ENCODE measurements at places on chromosomes 16 and 17. TPM values are rescaled to one million over a fixed set of nuclear protein-coding genes. Genes with fewer than 3 reads are reported as not detected.

GRCh38 chr17:73657473-73658116, 13.3 kb upstream of the SDK2 start:
- H3K27me3 ChIP-seq: no peaks in the 10 kb centered on the region
- H3K4me1 ChIP-seq: peaks cover 2% of the 10 kb centered on the region
- peak; percentile 47 for DNase-seq
- no peaks in the 10 kb centered on the region for H3K36me3 ChIP-seq
- peak overlapping the region; percentile 10 for H3K27ac ChIP-seq

TMIGD1 gene
- not detected for total RNA-seq

GRCh38 chr17:18946536-18946935, 5.4 kb upstream of the SLC5A10 start:
- no peak overlapping the region for H3K27ac ChIP-seq
- no peaks in the 10 kb centered on the region for H3K27me3 ChIP-seq
- H3K36me3 ChIP-seq: no peaks in the 10 kb centered on the region
- H3K4me3 ChIP-seq: no peak overlapping the region
- no peak for DNase-seq

PRR11 gene
- 82.1 TPM for total RNA-seq

DNA sequence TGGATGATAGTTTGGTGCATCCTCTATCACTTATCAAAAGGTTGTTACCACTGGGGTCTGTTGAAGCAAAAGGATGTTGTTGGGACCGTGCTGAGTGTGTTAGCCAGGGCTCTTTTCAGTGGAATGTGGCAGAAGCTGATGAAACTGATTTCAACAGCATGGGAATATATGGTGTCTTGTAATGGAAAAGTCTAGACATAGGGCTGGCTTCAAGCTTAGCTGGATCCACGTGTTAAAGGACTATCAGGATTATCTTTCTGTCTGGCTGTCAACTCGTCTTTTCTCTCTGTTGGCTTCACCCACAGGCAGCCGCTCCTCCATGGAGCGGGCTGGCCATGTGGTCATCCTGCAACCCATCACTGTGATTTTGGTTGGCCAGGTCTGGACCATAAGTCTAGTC, 8.7 kb downstream of the SNX29 start:
- no peaks in the 10 kb centered on the region for H3K36me3 ChIP-seq
- no peak overlapping the region for H3K4me3 ChIP-seq
- DNase-seq: no peak
- H3K27me3 ChIP-seq: no peaks in the 10 kb centered on the region
- H3K27ac ChIP-seq: no peak overlapping the region

DNA sequence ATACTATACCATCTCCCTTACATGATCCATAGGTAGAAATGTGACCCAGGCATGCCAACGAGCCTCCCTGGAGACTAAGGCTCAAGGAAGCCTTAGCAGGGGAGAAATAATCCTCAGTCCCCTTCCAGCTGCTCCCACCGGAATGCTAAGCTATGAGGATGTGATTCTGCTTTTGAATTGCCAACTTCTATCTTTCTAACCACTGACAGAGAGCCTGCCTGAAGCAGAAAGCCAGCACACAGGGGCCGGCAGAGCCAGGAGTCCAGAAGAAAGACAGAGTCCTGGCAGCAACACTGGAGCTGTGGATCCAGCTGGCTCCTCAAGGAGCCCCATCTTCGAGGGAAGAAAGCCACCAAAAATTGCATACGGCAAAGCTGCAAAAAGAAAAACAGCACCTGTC, 579.6 kb upstream of the CDH5 start:
- H3K27me3 ChIP-seq: peaks cover 2% of the 10 kb centered on the region
- no peak overlapping the region for H3K27ac ChIP-seq
- H3K4me3 ChIP-seq: no peak overlapping the region
- H3K4me1 ChIP-seq: no peaks in the 10 kb centered on the region

ARHGDIG gene
- not detected for total RNA-seq

- H3K27ac ChIP-seq: no peak overlapping the region
- H3K27me3 ChIP-seq: no peaks in the 10 kb centered on the region
- no peaks in the 10 kb centered on the region for H3K4me1 ChIP-seq
- no peak for DNase-seq
- H3K36me3 ChIP-seq: no peaks in the 10 kb centered on the region
Measured at GRCh38 chr17:80045703-80046102, 9.3 kb downstream of the CCDC40 start.

GRCh38 chr16:28011971-28012445, 51.5 kb downstream of the GSG1L start:
- no peak overlapping the region for H3K27ac ChIP-seq
- H3K4me3 ChIP-seq: no peak overlapping the region
- no peaks in the 10 kb centered on the region for H3K36me3 ChIP-seq

DNA sequence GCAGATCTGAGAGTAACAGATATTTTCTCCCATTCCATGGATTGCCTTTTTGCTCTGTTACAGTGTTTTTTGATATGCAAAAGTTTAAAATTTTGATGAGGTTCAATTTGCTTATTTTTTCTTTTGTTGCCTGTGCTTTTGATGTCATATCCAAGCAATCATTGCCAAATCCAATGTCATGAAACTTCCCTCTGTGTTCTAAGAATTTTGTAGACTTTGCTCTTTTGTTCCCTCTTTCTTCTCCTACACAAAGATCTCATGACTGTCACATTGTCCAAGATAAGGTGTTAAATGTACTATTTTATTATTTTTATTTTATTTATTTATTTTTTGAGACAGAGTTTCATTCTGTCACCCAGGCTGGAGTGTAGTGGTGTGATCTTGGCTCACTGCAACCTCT, 18.9 kb upstream of the KCNH6 start:
- no peaks in the 10 kb centered on the region for H3K4me1 ChIP-seq
- H3K36me3 ChIP-seq: no peaks in the 10 kb centered on the region
- H3K4me3 ChIP-seq: no peak overlapping the region
- no peak overlapping the region for H3K27ac ChIP-seq
- no peak for DNase-seq

CACNA1G gene
- 0.22 TPM for total RNA-seq

MYH13 gene
- total RNA-seq: not detected

TBC1D3K gene
- total RNA-seq: not detected

- H3K27me3 ChIP-seq: no peaks in the 10 kb centered on the region
- no peak for DNase-seq
- no peaks in the 10 kb centered on the region for H3K36me3 ChIP-seq
- H3K27ac ChIP-seq: no peak overlapping the region
- peaks cover 4% of the 10 kb centered on the region for H3K4me1 ChIP-seq
Measured at GRCh38 chr17:43534909-43535308, 11.2 kb downstream of the ETV4 start.

DNA sequence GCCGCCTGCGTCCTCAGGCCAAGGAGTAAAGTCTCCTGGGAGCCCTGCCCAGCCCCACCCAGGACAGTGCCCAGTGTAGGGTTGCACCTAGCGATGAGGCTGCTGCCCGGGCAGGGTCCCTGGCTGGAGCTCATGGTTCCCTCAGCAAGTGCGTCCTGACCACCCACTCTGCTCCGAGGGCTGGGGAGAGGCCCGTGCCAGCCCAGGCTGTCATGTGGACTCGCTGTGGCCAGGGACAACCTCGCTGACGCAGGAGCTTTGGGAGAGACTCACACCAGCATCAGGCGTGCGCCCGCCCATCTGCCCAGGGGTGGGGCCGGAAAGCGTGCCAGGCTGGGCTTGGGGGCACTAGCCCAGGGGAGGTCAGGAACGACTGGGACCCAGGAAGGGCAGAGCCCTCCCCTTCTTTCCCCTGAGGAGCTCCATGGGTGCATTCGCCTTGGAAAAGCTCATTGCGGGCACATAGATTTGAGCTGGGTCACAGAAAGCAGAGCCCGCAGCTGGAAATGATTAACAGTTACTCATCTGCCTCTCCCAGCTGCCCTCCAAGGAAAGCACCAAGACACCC, 19.7 kb downstream of the DPEP1 start:
- H3K4me3 ChIP-seq: no peak overlapping the region
- H3K4me1 ChIP-seq: no peaks in the 10 kb centered on the region
- peaks cover 3% of the 10 kb centered on the region for H3K27me3 ChIP-seq
- no peaks in the 10 kb centered on the region for H3K36me3 ChIP-seq
- no peak for DNase-seq

- no peaks in the 10 kb centered on the region for H3K4me1 ChIP-seq
- no peak overlapping the region for H3K27ac ChIP-seq
- H3K4me3 ChIP-seq: no peak overlapping the region
- H3K27me3 ChIP-seq: no peaks in the 10 kb centered on the region
Measured at GRCh38 chr16:9556949-9557665, 465.7 kb downstream of the HAPSTR1 start.

- H3K27me3 ChIP-seq: peaks cover 34% of the 10 kb centered on the region
- H3K27ac ChIP-seq: no peak overlapping the region
- no peaks in the 10 kb centered on the region for H3K36me3 ChIP-seq
- no peak for DNase-seq
- peaks cover 25% of the 10 kb centered on the region for H3K4me1 ChIP-seq
- H3K4me3 ChIP-seq: peak overlapping the region; percentile 65
Measured at GRCh38 chr17:68197091-68197996, 50.5 kb upstream of the AMZ2 start.

DNA sequence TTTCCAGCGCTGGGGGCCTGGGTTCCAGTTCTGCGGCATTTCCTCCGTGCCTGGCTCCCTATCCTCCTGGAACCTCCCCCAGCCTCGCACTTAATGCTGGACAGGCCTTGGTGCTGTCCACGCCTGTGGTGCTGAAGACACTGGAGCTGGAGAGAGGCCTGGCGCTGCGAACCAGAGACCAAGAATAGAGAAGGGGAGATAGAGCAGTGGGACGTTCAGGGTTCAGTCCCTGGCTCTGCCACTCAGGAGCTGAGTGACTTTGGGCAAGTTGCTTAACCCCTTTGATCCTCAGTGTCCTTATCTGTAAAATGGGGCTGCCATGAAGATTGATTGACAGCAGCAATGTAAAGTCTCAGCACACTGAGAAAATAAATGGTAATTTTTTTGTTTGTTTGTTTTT, 11.9 kb downstream of the SBK1 start:
- H3K27me3 ChIP-seq: no peaks in the 10 kb centered on the region
- no peak overlapping the region for H3K27ac ChIP-seq
- DNase-seq: peak; percentile 48

DNA sequence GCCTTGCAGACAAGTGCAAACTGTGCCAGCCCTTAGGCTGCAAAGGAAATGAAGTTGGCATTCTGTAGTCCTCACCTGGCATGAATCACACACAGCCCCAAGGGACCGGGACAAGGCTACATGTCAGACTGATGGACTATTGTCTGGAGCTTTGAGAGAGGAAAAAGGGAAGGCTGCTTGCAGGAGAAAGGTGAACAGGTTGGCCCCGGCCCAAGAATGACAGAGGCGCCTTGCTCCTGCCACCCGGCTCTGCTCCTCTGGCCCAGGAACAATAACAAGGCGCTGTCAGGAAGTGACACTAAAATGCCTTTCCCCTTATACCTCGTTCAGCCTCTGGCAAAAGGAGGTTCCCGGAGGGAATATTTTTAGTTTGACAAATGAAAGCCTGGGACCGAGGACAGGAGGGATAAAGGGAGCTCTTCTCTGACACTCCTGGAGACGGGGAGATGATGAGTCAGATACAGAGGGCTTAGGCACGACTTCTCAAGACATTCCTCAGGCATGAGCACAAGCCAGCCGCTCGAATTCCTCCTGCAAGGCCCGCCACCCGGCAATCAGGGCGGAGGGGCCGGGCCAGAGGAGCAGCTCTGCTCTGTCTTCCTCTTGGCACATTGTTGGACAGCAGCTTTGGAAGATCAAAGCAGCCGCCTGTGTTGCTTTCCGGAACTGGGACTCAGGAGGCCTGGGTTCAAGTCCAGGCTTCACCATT, 105.8 kb downstream of the NOG start:
- no peaks in the 10 kb centered on the region for H3K27me3 ChIP-seq
- DNase-seq: no peak
- no peaks in the 10 kb centered on the region for H3K4me1 ChIP-seq

CCL8 gene
- not detected for total RNA-seq

GRCh38 chr16:56286809-56287208, 95.5 kb downstream of the GNAO1 start:
- H3K4me3 ChIP-seq: no peak overlapping the region
- H3K36me3 ChIP-seq: no peaks in the 10 kb centered on the region
- DNase-seq: no peak
- H3K27ac ChIP-seq: no peak overlapping the region
- H3K4me1 ChIP-seq: no peaks in the 10 kb centered on the region
- no peaks in the 10 kb centered on the region for H3K27me3 ChIP-seq

SNAI3 gene
- total RNA-seq: 3.0 TPM

GRCh38 chr17:18041776-18042175, 2.6 kb downstream of the GID4 start:
- H3K4me1 ChIP-seq: peaks cover 37% of the 10 kb centered on the region
- H3K27me3 ChIP-seq: no peaks in the 10 kb centered on the region
- no peak overlapping the region for H3K27ac ChIP-seq
- H3K36me3 ChIP-seq: peaks cover 2% of the 10 kb centered on the region
- DNase-seq: no peak

Measured in activated naive CD4-positive, alpha-beta T cell treated with anti-CD3 and anti-CD28 coated beads for 36 hours (primary cell).